GM12878 (cell line): ENCODE measurements at places on chromosomes 7 and 10. TPM values are rescaled to one million over a fixed set of nuclear protein-coding genes. Genes with fewer than 3 reads are reported as not detected.

DNA sequence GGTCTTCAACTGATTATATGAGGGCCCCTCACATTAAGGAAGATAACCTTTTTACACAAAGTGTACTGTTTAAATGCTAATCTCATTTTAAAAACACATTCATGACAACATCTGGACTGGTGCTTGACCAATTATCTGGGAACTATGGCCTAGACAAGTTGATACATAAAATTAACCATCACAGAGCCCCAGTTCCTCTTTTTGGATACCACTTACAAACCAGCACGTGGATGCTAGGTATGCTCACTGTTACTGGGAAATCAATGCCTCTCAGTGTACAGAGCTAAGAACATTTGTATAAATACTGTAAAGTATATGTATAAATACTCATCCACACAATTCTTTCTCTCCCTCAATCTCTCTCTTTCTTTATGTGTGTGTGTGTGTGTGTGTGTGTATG lies 1217.8 kb upstream of the LRRTM3 start:
- H3K4me1 ChIP-seq, result no peaks in the 10 kb centered on the region
- no peak overlapping the region for H3K27ac ChIP-seq
- no peaks in the 10 kb centered on the region for H3K36me3 ChIP-seq

- peak overlapping the region; percentile 12; the same call in 1 of the 2 replicates for H3K4me3 ChIP-seq
- H3K36me3 ChIP-seq, result no peaks in the 10 kb centered on the region
- peak; percentile 81 for DNase-seq
- H3K4me1 ChIP-seq, result peaks cover 30% of the 10 kb centered on the region
- no peaks in the 10 kb centered on the region for H3K27me3 ChIP-seq
- no peak overlapping the region for H3K27ac ChIP-seq
Observed at GRCh38 chr7:116577320-116577871, 52.6 kb downstream of the CAV1 start.

DNA sequence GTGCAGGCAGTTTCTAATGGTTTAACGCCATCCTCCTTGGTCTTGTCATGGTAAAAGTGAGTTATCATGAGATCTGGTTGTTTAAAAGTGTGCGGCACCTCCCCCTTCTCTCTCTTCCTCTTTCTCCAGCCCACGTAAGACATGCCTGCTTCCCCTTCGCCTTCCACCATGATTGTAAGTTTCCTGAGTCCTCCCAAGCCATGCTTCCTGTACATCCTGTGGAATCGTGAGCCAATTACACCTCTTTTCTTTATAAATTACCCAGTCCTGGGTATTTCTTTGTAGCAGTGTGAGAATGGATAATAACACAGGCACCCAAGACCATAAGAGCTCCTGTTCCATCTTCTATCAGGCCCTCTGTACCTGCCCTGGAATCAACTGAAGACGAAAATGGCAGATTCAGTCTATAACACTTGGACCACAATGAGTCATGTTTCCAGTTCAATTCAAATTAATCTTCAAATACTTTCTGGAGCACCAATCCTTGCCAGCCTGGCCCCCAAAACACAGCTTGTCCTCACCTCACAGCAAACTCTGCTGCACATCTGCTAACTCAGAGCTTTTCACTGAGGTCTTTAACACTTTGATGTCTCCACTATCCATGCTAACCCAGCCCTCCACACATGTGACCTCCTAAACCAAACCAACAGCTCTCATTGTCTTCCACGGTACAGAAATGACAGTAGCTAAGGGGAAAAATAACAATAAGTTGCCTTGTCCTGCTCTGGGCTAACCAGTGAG lies 73.2 kb downstream of the SFMBT2 start:
- DNase-seq, result no peak
- H3K36me3 ChIP-seq, result peaks cover 11% of the 10 kb centered on the region
- peak overlapping the region; percentile 78 for H3K27ac ChIP-seq
- no peaks in the 10 kb centered on the region for H3K27me3 ChIP-seq

- no peak overlapping the region for H3K4me3 ChIP-seq
- DNase-seq, result no peak
- no peak overlapping the region for H3K27ac ChIP-seq
- H3K27me3 ChIP-seq, result peaks cover 5% of the 10 kb centered on the region
- H3K36me3 ChIP-seq, result no peaks in the 10 kb centered on the region
- peaks cover 18% of the 10 kb centered on the region for H3K4me1 ChIP-seq
Observed at GRCh38 chr10:62454687-62455397, 80.7 kb downstream of the ZNF365 start.

DNA sequence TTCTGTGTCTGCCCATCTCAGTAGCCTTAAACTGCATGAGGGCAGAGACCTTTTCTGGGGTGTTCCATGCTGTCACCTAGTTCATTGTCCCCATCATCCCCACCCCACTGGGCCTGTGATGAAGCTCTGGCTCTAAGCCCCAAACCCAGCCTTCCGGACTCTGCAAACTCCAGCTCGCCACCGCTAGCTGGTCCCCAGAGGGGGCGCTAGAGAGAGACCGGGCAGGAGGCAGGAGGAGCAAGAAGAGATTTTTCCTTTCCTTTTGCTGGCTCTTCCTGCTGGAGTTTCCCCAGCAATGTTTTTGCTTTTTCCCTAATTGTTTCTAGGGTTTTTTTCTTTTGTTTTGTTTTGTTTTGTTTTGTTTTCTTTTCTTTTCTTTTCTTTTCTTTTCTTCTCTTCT lies 234.4 kb downstream of the TEX36 start:
- H3K27me3 ChIP-seq, result no peaks in the 10 kb centered on the region; the same call in none of the 2 replicates
- H3K27ac ChIP-seq, result no peak overlapping the region
- no peak for DNase-seq

GRCh38 chr10:22103701-22104470 lies 100.4 kb upstream of the DNAJC1 start:
- no peak overlapping the region for H3K27ac ChIP-seq
- no peak overlapping the region for H3K4me3 ChIP-seq
- H3K36me3 ChIP-seq, result no peaks in the 10 kb centered on the region

DNA sequence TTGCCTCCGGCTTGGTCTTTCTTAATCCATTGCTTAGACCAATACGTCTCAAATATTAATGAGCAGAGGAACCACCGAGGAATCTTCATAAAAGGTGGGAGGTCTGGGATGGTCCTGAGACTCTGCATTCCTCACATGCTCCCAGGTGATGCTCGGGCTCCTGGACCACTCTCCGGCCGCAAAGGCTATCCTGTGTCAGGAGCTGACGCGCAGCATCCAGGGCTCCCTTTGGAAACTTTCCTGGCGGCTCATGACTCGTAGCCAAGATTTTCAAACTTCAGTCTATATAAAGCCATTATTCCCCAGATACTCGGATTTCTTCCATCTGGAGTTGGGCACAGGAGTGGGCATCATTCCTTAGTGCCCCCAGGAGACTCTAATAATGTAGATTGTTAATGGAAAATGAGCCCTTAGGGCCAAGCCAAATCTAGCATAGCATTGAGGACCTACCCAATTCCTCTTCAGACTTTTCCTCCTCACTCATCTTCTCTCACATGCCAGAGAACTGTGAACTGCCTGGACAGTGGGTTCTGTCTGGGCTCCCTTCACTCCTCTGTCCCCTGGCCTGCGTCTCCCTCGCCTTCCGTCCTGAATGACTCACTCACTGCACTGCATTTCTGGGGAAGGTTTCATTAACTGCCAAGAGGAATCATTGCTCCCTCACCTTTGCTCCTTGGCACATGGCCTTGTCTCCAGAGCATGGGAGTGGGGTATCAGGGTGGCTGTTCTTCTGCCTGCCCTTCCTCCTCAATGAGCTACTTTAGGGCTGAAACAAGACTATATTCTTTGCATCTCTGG lies 89.3 kb downstream of the MKI67 start:
- DNase-seq, result no peak
- H3K36me3 ChIP-seq, result no peaks in the 10 kb centered on the region

DNA sequence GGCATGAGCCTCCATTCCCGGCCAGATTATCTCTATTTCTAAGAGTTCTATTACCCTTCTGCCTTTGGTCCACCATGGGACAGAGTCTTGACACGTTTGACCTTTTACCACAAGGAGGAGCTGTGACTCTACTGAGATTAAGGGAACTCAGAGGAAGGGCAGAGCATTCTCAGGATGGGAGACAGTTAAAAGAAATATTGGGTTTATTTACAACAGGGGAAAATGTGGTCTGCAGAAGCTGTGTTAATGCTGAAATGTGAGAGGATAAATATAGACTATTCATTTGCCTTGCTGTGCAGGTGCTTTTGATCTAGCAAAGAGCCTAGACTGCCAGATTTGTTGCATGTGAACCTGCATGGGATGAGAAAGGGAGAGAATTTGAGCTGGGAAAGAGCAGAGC lies 45.8 kb upstream of the PRSS58 start:
- no peaks in the 10 kb centered on the region for H3K36me3 ChIP-seq
- H3K4me3 ChIP-seq, result no peak overlapping the region
- H3K27me3 ChIP-seq, result no peaks in the 10 kb centered on the region
- no peak overlapping the region for H3K27ac ChIP-seq
- no peak for DNase-seq

GRCh38 chr7:3206771-3207191 lies 94.3 kb upstream of the SDK1 start:
- no peak for DNase-seq
- H3K4me3 ChIP-seq, result no peak overlapping the region
- no peaks in the 10 kb centered on the region for H3K4me1 ChIP-seq
- H3K27ac ChIP-seq, result no peak overlapping the region
- no peaks in the 10 kb centered on the region for H3K36me3 ChIP-seq

DNA sequence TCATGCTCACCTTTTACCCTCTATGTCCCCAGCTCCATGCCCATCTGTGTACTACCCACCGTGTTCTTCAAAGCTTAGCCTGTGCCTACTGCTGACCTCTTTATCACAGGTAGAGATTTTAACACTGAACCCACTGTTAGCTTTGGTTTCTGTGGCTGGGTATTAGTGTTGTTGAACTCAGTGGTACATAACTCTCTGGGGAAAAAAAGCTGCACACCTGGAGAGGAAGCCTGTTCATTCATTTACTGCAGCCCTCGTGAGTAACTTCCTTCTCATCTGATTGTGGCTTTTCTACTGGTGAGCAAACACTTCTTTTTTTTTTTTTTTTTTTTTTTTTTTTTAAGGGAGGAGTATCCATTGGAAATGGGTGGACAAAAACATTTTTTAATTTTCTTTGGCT lies 326.3 kb downstream of the CCSER2 start:
- H3K4me1 ChIP-seq, result no peaks in the 10 kb centered on the region
- no peak overlapping the region for H3K4me3 ChIP-seq
- no peak overlapping the region for H3K27ac ChIP-seq
- H3K27me3 ChIP-seq, result no peaks in the 10 kb centered on the region
- H3K36me3 ChIP-seq, result no peaks in the 10 kb centered on the region

DNA sequence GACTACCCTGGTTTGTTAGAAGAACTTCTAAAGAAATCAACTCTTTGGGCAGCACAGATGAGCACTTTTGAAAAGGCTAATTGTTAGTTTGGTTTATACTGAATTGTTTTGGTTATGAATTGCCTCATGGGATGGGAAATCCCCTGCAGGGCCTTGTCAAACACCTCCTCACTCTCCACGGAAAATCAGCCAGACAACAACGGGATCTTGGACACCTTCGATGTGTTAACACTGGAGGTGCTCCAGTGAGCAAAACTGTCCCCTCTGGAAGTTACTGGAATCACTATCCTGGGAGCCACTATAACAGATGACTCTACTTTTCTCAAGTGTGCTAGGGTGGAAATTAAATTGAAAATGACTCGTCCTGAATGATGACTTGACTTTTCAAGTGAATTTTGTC lies 38.7 kb downstream of the CDK6 start:
- peaks cover 22% of the 10 kb centered on the region for H3K4me1 ChIP-seq
- H3K27ac ChIP-seq, result peak overlapping the region; percentile 45; the same call in 1 of the 2 replicates
- DNase-seq, result no peak

DNA sequence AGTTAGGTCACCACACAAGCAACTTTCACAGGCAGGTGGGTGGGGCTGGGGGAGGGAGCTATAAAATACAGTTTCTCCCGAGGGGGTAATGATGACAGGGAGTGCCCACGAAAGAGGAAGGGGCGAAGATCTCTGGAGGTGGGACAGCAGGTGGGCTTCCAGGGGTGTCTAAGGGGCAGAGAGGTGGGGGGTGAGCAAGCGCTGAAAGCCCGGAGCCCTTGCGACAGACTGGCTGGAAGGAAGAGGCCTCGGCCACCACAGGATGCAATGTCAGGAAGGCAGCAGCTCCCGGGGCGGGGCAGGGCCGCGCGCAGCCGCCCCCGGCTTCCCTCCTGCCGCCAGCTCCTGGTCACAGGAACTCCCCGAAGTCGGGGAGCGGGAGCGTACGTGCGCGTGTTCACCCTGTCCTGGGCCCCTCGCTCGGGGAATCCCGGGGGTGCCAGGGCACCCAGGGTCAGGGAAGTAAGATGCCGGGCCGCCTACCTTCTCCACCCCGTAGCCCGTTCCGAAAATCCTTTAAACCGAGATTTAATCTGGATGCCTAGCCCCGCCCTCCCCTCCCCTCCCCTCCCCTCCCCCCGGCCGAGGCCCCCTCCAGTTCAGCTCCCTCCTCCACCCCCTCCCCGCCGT lies 105.2 kb upstream of the PPIF start:
- peaks cover 34% of the 10 kb centered on the region for H3K4me1 ChIP-seq
- peak overlapping the region; percentile 75 for H3K27ac ChIP-seq
- peak overlapping the region; percentile 90 for H3K4me3 ChIP-seq
- no peaks in the 10 kb centered on the region for H3K27me3 ChIP-seq
- no peaks in the 10 kb centered on the region for H3K36me3 ChIP-seq

DNA sequence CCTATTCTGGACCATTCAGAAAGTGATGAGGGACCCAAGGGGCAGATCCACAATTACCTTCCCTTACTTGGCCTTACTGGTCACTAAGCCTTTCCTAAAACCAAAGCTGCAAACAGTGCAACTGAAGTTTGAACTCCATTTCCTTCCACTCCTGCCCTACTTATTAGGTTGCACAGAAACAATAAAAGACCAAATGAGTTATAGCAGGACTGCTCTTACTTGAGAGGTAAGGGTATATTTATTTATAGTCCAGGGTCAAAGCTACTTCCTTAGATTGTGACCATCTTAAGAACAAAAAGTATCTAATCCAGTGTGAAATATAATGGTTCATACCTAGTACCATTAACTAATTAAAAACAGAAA lies 27.0 kb downstream of the CDK6 start:
- DNase-seq, result no peak
- H3K27me3 ChIP-seq, result no peaks in the 10 kb centered on the region
- peaks cover 45% of the 10 kb centered on the region for H3K4me1 ChIP-seq

DNA sequence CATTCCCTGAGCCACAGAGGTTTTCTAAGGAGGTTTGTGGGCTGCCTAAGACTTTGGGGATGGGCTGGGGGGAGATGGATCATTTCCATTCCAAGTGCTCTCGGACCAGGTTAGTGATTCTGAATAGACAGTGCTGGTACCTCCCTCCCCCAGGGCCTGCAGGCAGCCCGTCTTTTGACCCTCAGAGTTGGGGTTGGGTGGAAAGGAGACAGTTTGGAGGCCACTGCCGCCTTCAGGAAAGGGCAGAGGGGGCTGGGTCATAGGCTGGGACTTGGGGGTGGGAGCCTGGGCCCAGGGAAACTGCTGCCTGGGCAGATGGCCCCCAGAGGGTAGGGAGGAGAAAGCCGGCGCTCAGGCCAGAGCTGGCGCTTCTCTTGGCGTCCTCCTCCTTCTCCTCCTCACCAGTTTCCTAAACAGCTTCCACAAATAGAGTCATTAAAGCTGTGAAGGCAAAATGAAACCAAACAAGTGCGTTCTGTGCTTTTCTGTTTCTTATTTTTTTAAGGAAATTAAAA lies 4.4 kb downstream of the UNC5B start:
- H3K27ac ChIP-seq, result no peak overlapping the region
- peaks cover 8% of the 10 kb centered on the region for H3K27me3 ChIP-seq
- H3K4me3 ChIP-seq, result no peak overlapping the region

The AGBL3 gene
- 5.5 and 8.3 TPM in 2 replicates for polyA plus RNA-seq

The SLC18A2 gene
- 0.13 and 0.33 TPM in 2 replicates for polyA plus RNA-seq

The ZNF212 gene
- 6.6 and 8.7 TPM in 2 replicates for polyA plus RNA-seq
